ENCODE measurements at places on chromosomes 13 and 19. TPM values are rescaled to one million over a fixed set of nuclear protein-coding genes. Genes with fewer than 3 reads are reported as not detected.

The PCDH20 gene
- 5.4 TPM for total RNA-seq

The SMIM44 gene
- total RNA-seq: not detected

- no peak for DNase-seq
Measured at GRCh38 chr13:99027260-99027659, 49.4 kb upstream of the DOCK9 start.

GRCh38 chr19:32570081-32570785, 10.8 kb upstream of the PDCD5 start:
- DNase-seq: peak; percentile 32

The RDH8 gene
- total RNA-seq: not detected

GRCh38 chr13:49044008-49044407, 68.3 kb downstream of the FNDC3A start:
- DNase-seq: no peak

The ZIK1 gene
- 6.3 TPM for total RNA-seq

The KMT2B gene
- total RNA-seq: 37.9 TPM

- DNase-seq: no peak
Measured at GRCh38 chr19:40241809-40242384, 15.4 kb upstream of the CCNP start.

All from aorta (tissue), 5 donors.